ENCODE measurements at places on chromosomes 1 and 21. TPM values are rescaled to one million over a fixed set of nuclear protein-coding genes. Genes with fewer than 3 reads are reported as not detected.

The IGSF9 gene
- total RNA-seq, result 5.5 TPM

- H3K36me3 ChIP-seq, result peaks cover 9% of the 10 kb centered on the region
- H3K27me3 ChIP-seq, result no peaks in the 10 kb centered on the region
- no peak overlapping the region for H3K27ac ChIP-seq
- H3K4me1 ChIP-seq, result peaks cover 48% of the 10 kb centered on the region
- H3K4me3 ChIP-seq, result no peak overlapping the region
- DNase-seq, result no peak
These were observed 3.1 kb downstream of the IFNAR1 start for GRCh38 chr21:33327792-33328433.

The PADI1 gene
- not detected for total RNA-seq

GRCh38 chr1:15684468-15685291 lies 560 bp downstream of the PLEKHM2 start:
- H3K27ac ChIP-seq, result peak overlapping the region; percentile 89
- H3K27me3 ChIP-seq, result no peaks in the 10 kb centered on the region
- peaks cover 44% of the 10 kb centered on the region for H3K4me1 ChIP-seq
- DNase-seq, result peak; percentile 51
- peak overlapping the region; percentile 96 for H3K4me3 ChIP-seq

The RORC gene
- 28.1 TPM for total RNA-seq
